Heart left ventricle (tissue), 16 donors: ENCODE measurements at places on chromosomes 5 and 9. TPM values are rescaled to one million over a fixed set of nuclear protein-coding genes. Genes with fewer than 3 reads are reported as not detected.

The ITGA2 gene
- polyA plus RNA-seq: 1.9 TPM

The FOXD4L6 gene
- polyA plus RNA-seq: not detected

The OR1J2 gene
- polyA plus RNA-seq: not detected

The TMEM161B gene
- polyA plus RNA-seq: 7.4 TPM

The SEPTIN8 gene
- polyA plus RNA-seq: 19.2 TPM

The DNAJA1 gene
- polyA plus RNA-seq: 32.6 TPM

The ELAVL2 gene
- polyA plus RNA-seq: not detected

The PCDHA3 gene
- not detected for polyA plus RNA-seq

The TSSK1B gene
- polyA plus RNA-seq: not detected

The GFRA3 gene
- polyA plus RNA-seq: 1.1 TPM

The CDKN2B gene
- polyA plus RNA-seq: 1.1 TPM

The PPP3R2 gene
- not detected for polyA plus RNA-seq

The PLPP7 gene
- polyA plus RNA-seq: 166 TPM

The EIF4E1B gene
- polyA plus RNA-seq: not detected

The SPATA31C1 gene
- not detected for polyA plus RNA-seq

The PNPLA7 gene
- 0.78 TPM for polyA plus RNA-seq

The NEURL1B gene
- 37.9 TPM for polyA plus RNA-seq

The INSL4 gene
- polyA plus RNA-seq: not detected

The PCDHGB7 gene
- polyA plus RNA-seq: 4.8 TPM

The LCN2 gene
- polyA plus RNA-seq: not detected

The FOXD4 gene
- polyA plus RNA-seq: 0.08 TPM

The DAB2 gene
- polyA plus RNA-seq: 7.8 TPM

The FANCG gene
- 3.4 TPM for polyA plus RNA-seq

The OR1Q1 gene
- not detected for polyA plus RNA-seq

The DMRTA1 gene
- 0.06 TPM for polyA plus RNA-seq

The DNM1 gene
- 7.7 TPM for polyA plus RNA-seq

The TTC16 gene
- polyA plus RNA-seq: not detected

The ADAMTS13 gene
- polyA plus RNA-seq: 0.64 TPM

The FRRS1L gene
- 0.04 TPM for polyA plus RNA-seq

The NEUROG1 gene
- not detected for polyA plus RNA-seq

The AIF1L gene
- polyA plus RNA-seq: 23.1 TPM

The PCDHB11 gene
- polyA plus RNA-seq: 0.23 TPM

The LHX3 gene
- polyA plus RNA-seq: not detected
